ENCODE measurements at places on chromosomes 3 and 15. TPM values are rescaled to one million over a fixed set of nuclear protein-coding genes. Genes with fewer than 3 reads are reported as not detected.

GRCh38 chr3:113829576-113830354, 8.8 kb upstream of the GRAMD1C start:
- H3K36me3 ChIP-seq, result no peaks in the 10 kb centered on the region
- no peaks in the 10 kb centered on the region for H3K27me3 ChIP-seq
- H3K27ac ChIP-seq, result no peak overlapping the region
- no peak overlapping the region for H3K4me3 ChIP-seq
- DNase-seq, result no peak

GRCh38 chr3:150000641-150001040, 29.9 kb upstream of the PFN2 start:
- H3K36me3 ChIP-seq, result no peaks in the 10 kb centered on the region
- DNase-seq, result no peak
- H3K4me3 ChIP-seq, result no peak overlapping the region
- H3K4me1 ChIP-seq, result no peaks in the 10 kb centered on the region

DNA sequence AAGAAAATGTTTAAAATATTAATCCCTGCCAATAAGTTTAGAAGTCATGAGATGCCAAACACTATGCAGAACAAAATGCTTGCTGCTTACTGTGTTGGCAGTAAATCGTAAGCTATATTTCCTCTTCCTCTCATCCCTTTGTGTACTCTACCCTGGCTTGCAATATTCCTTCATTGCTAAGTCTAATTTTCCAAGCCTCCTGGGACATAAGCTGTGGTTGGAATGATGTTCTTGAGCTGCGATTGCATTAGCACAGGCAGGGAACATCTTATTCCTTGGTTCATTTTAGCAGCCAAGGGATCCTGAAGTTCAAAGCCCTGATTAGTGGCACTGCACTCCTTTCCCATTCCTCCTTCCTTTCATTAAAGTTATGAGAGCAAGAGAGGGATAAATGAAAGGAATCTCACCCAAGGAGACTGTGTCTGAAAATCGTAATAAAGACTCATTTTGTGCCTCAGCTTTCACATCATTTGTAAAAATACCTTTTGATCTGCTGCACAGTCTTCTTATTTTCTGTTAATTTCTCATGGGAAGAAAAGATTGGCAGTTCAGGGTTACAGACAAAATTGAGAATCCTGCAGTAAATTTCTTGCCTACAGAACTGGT, 535.2 kb downstream of the OCA2 start:
- no peaks in the 10 kb centered on the region for H3K4me1 ChIP-seq
- H3K27ac ChIP-seq, result no peak overlapping the region
- no peaks in the 10 kb centered on the region for H3K27me3 ChIP-seq

Gene BFSP2
- total RNA-seq, result not detected

Gene UTS2B
- total RNA-seq, result not detected

- no peaks in the 10 kb centered on the region for H3K36me3 ChIP-seq
- H3K4me3 ChIP-seq, result no peak overlapping the region
- no peak for DNase-seq
- no peak overlapping the region for H3K27ac ChIP-seq
- H3K4me1 ChIP-seq, result no peaks in the 10 kb centered on the region
These were observed 17.9 kb upstream of the CRABP1 start for GRCh38 chr15:78322243-78322642.

DNA sequence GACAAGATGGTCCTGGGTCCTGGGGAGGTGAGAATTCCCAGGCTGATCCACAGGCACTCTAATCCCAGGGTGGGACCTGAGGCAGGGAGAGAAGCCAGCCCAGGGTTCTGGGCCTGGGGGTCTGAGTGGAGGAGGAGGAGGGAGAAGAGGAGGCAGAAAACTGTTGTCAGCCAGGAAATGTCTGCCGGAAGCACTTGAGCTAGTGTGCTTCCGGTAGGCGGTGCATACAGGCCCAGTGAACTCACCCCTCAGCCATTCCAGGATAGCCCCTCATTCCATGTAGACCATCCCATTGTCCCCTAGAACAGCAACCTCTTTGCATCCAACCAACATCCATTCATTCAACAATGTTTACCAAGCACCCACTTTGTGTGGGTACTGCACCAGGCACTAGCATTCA, 47.9 kb upstream of the LCTL start:
- peaks cover 13% of the 10 kb centered on the region for H3K4me1 ChIP-seq
- no peak for DNase-seq
- H3K4me3 ChIP-seq, result no peak overlapping the region
- no peak overlapping the region for H3K27ac ChIP-seq
- H3K27me3 ChIP-seq, result no peaks in the 10 kb centered on the region
- no peaks in the 10 kb centered on the region for H3K36me3 ChIP-seq

DNA sequence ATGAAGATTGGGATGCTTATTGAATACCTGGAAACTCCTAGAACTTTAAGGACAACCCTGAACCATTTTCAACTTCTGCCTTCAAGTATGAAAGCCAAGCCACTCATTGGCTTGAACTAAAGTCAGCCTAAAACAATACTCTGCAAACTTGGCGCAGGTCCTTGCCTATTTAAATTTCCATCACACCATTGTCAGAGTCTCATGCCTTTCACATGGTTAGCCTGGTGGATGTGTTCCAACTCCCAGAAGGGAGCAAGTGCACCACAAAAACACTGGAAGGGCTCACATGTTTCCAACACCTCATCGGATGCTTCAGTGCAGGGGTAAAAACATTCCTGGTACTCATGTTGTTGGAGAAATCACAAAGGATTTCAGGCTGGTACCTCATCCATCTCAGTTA, 511.6 kb upstream of the MDFIC2 start:
- H3K27ac ChIP-seq, result no peak overlapping the region
- DNase-seq, result no peak
- no peaks in the 10 kb centered on the region for H3K27me3 ChIP-seq
- H3K36me3 ChIP-seq, result no peaks in the 10 kb centered on the region
- no peak overlapping the region for H3K4me3 ChIP-seq
- H3K4me1 ChIP-seq, result no peaks in the 10 kb centered on the region

- no peaks in the 10 kb centered on the region for H3K4me1 ChIP-seq
- DNase-seq, result no peak
- H3K36me3 ChIP-seq, result no peaks in the 10 kb centered on the region
- H3K27ac ChIP-seq, result no peak overlapping the region
- H3K27me3 ChIP-seq, result no peaks in the 10 kb centered on the region
These were observed 211.3 kb downstream of the MYRIP start for GRCh38 chr3:40020689-40021088.

Gene GRM2
- total RNA-seq, result under 0.01 TPM

- no peak overlapping the region for H3K27ac ChIP-seq
- peaks cover 28% of the 10 kb centered on the region for H3K36me3 ChIP-seq
- H3K27me3 ChIP-seq, result no peaks in the 10 kb centered on the region
- no peak for DNase-seq
These were observed 50.5 kb downstream of the LDHAL6B start for GRCh38 chr15:59257140-59257539.

GRCh38 chr3:10194328-10195071, 29.8 kb downstream of the IRAK2 start:
- peaks cover 75% of the 10 kb centered on the region for H3K4me1 ChIP-seq
- H3K4me3 ChIP-seq, result no peak overlapping the region
- H3K36me3 ChIP-seq, result no peaks in the 10 kb centered on the region
- H3K27me3 ChIP-seq, result no peaks in the 10 kb centered on the region

Gene SETD5
- 70.2 TPM for total RNA-seq

All from sigmoid colon (tissue), 7 donors.